ENCODE measurements at places on chromosomes 12 and 14. TPM values are rescaled to one million over a fixed set of nuclear protein-coding genes. Genes with fewer than 3 reads are reported as not detected.

DNA sequence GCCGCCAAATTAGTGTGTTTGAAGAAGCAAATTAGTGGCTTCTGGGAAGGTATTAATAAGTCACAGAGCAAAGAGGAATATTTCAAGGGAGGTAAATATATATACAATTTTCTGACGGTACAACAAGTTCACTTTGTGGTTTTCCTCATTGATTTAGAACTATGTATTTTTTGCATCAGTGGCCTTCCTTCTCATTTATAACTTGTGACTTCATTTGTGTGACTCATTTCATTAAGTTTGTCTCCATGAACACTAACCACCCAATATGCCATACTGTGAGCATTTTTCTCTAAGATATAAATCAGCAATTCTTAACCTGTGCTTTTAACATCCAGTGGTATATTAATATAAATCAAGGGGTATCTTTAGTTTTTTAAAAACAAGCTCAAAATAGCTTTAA is 29.3 kb upstream of the ARHGAP5 start:
- no peak for DNase-seq

DNA sequence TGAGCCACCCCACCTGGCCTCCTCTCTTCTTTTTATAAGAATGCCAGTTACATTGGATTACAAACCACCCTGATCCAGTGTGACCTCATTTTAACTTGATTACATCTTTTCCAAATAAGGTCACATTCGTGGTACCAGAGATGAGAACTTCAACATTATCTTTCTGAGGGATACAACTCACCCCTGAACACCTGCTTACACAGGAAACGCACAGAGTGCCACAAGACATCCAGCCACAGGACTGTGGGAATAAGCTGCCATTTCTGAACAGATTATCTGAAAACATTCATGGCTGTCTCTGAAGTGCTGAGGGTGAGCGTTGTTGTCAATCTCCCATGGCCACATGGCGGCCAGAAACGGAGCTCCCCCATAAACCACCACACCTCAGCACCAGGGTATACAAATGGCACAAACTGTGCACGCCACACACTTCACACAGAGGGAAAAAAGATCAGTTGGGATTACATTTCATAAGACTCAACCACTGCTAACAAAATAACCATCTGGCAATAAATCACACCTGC is 23.7 kb downstream of the FOXN3 start:
- no peak for DNase-seq

SDS gene
- total RNA-seq, result not detected

DNA sequence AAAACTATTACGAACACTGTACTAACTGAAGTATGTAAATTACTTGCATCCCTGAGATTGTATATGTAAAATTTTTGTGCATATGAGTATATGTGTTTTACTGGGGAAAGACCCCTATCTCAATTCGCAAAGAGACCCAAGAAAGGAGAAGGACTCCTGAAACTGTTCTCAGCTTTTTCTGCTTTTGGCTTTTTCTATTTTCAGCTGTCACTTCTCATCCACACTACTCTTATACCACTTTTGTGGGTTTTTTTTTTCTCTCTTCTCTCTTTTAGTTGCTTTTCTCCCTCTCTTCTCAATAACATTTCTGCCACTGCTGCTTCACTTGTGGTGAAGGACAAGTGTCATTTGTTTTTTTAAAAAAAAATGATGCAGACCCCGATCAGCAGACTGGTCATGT is 39.8 kb downstream of the NIN start:
- DNase-seq, result no peak

- no peak for DNase-seq
Measured at GRCh38 chr12:46490635-46491034, 118.1 kb upstream of the SLC38A2 start.

GRCh38 chr12:98446682-98447081 is 68.7 kb upstream of the TMPO start:
- DNase-seq, result no peak

DNA sequence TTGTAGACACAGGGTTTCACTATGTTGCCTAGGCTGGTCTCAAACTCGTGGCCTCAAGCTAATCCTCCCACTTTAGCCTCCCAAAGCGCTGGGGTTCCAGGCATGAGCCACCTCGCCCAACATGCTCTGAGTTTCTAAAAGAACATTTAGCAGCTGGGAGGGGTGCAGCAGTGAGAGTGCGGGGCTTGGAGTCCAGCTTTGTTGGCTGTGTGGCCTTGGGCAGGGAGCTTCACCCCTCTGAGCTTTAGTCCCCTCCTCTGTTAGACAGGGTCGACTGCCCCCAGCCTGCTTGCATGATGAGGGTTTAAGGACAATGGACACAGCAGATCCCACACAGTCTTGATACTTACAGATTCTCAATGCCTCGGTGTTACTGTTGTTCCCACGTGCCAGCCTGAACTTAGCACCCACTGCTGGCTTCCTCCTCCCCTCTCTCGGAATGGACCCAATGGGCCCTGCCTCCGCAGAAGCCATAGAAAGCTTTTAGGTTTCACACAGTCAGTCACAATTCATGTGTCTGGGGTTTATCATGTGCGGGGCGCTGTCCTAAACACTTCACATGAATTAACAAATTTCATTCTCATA is 54.6 kb downstream of the PSMA6 start:
- DNase-seq, result no peak

- no peak for DNase-seq
Measured at GRCh38 chr12:21354641-21355040, 18.1 kb upstream of the IAPP start.

- DNase-seq, result no peak
Measured at GRCh38 chr12:24776861-24777260, 172.0 kb downstream of the BCAT1 start.

GRCh38 chr12:54134395-54134794 is 54.4 kb downstream of the SMUG1 start:
- no peak for DNase-seq

PLD4 gene
- not detected for total RNA-seq

GRCh38 chr12:50922820-50923219 is 29.5 kb upstream of the HIGD1C start:
- DNase-seq, result no peak

Data from RPMI7951 (cell line).